ENCODE measurements at places on chromosomes 3 and 15. TPM values are rescaled to one million over a fixed set of nuclear protein-coding genes. Genes with fewer than 3 reads are reported as not detected.

GRCh38 chr3:193997228-193998122 is 138.5 kb upstream of the HES1 start:
- DNase-seq = no peak

DNA sequence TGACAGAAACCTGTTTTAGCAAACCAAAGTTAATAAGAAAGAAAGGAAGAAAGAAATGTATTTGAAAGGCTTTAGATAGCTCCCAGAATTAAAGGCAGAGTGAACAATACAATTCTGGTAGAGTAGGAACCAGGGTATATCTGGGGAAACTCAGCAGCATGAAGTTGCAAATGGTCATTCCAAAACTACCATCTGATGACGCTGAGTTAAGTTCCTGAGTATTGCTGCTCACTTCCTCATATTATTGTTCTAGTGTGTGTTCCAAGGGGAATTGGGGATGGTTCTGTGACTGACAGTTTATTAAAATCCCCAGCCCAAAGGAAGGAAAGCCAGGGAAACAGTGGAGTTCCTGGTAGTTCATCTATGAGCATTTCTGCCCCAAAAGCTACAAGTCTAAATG is 88.3 kb upstream of the FRMD4B start:
- DNase-seq = no peak

GRCh38 chr15:26893351-26894065 is 26.6 kb downstream of the GABRA5 start:
- no peak for DNase-seq

OCA2 gene
- 0.59 TPM for total RNA-seq

KCTD6 gene
- total RNA-seq = 15.4 TPM

- no peak for DNase-seq
These were observed 767 bp downstream of the AP3S2 start for GRCh38 chr15:89893027-89893426.

GCSAM gene
- total RNA-seq = 0.66 TPM

LCTL gene
- total RNA-seq = not detected

GRCh38 chr3:64836097-64836496 is 148.3 kb upstream of the ADAMTS9 start:
- no peak for DNase-seq

C3orf62 gene
- 4.2 TPM for total RNA-seq

- no peak for DNase-seq
These were observed 83.2 kb upstream of the WNT5A start for GRCh38 chr3:55570271-55570711.

DNA sequence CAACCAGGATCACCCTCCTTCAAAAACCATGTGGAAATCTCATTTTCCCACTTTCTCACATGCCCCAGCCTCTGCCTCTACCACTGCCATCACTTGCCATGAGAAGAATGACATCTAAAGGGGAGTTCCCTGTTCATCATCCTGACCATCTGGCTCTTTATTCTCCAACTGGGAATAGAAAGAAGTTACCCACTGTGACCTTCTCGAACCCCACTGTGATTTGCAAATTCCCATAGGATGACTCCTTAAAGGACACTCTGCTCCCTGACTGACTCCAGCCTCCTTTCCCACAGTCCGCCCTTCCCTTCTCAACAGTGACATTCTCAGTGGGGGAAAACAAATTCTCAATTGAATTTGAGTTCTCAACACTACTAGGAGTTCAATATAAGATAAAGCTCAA is 440.5 kb downstream of the NR2F2 start:
- no peak for DNase-seq

RSRC1 gene
- 101 TPM for total RNA-seq

- no peak for DNase-seq
These were observed 113.9 kb downstream of the DGKG start for GRCh38 chr3:186247821-186248814.

GRCh38 chr3:86950717-86951116 is 40.2 kb downstream of the VGLL3 start:
- DNase-seq = no peak

GPR156 gene
- 0.88 TPM for total RNA-seq

DNA sequence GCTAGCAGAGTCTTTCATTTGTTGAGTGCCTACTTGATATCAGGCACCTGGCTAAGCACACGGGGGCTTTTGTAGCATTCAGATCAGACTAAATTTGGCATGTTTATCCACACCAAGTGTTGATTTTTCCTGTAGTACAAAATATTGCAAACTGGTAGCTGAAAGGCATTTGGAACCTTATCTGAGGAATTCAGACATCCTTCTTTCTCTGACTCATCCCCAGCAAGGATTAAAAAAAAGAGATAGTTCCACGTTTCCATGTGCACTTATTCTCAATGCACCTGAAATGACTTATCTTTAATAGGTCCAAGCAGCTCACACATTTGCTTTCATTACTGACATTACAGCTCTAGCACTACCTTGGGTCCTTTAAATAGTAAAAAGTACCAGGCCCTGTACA is 786.0 kb upstream of the GRM7 start:
- no peak for DNase-seq

DNA sequence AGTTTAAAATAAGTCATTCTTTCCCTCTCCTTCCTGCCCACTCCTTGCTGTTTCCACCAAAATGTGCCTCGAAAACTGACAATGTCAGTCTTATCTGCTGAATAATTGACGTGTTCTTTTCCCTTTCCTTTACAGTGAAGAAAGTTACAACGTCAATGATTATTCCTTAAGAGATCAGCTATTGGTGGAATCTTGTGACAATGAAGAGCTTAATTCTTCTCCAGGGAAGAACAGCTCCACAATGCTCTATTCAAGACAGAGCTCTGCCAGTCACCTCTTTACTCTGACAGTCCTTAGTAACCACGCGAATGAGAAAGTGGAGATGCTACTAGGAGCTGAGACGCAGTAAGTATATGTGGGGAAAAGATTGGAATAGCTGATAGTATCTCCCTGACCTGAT is 84.1 kb downstream of the DHX36 start:
- no peak for DNase-seq

DNA sequence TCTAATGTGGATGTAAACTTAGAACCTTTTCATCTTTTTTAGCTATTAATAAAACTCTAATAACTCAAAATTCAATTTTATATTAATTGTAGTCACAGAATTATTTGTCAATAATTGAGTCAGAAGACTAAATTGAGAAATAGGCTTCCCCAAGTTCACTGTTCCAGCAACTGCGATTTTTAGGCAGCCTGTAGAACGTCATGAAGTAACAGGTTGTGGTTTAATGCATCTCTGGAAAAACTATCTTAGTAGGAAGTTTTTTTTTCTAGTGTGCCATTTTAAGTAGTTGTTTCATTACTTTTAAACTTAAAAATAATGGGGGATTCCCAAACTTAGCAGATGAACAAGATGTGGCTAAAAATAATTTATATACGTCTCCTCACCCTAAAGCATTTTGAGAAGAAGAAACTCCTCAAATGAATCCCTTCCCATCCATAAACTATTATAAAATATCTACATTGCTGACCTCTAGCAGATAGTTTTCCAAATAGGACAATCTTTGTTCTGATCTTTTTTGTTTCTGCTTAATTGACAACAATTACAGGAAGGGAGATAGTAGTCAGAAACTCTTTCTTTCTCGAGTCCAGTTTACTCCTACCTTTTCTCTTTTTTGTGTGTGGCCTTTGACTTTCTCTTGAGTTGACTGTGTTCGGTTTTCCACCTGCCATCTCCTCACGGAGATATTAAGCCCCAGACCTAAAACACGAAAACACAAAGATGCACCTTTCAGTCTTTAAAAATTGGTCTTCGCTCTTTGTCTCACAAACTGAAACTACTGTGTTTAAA is 43.1 kb downstream of the LRCH3 start:
- no peak for DNase-seq

C3orf22 gene
- not detected for total RNA-seq

GRCh38 chr3:35659768-35660167 is 20.4 kb downstream of the ARPP21 start:
- no peak for DNase-seq

DNA sequence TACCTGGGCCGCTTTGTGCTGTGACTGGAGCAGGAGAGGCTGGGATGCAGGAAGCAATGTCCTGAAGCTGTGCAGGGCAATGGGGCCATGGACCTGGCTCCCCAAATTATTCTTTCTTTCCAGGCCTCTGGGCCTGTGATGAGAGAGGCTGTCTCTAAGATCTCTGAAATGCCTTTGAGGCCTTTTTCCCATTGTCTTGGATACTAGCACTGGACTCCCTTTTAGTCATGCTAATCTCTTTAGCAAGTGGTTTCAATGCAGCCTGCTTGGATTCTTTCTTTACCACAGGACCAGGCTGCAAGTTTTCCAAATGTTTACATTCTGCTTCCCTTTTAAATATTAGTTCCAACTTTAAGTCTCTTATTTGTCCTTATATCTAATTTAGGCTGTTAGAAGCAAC is 64.8 kb upstream of the SGO1 start:
- DNase-seq = no peak

GRCh38 chr15:56184516-56184915 is 59.2 kb downstream of the RFX7 start:
- DNase-seq = no peak

- DNase-seq = peak; percentile 69
These were observed 26.2 kb downstream of the MAP4 start for GRCh38 chr3:47989981-47990440.

GADL1 gene
- total RNA-seq = not detected

GRCh38 chr3:16667633-16668032 is 62.4 kb upstream of the DAZL start:
- no peak for DNase-seq

DNA sequence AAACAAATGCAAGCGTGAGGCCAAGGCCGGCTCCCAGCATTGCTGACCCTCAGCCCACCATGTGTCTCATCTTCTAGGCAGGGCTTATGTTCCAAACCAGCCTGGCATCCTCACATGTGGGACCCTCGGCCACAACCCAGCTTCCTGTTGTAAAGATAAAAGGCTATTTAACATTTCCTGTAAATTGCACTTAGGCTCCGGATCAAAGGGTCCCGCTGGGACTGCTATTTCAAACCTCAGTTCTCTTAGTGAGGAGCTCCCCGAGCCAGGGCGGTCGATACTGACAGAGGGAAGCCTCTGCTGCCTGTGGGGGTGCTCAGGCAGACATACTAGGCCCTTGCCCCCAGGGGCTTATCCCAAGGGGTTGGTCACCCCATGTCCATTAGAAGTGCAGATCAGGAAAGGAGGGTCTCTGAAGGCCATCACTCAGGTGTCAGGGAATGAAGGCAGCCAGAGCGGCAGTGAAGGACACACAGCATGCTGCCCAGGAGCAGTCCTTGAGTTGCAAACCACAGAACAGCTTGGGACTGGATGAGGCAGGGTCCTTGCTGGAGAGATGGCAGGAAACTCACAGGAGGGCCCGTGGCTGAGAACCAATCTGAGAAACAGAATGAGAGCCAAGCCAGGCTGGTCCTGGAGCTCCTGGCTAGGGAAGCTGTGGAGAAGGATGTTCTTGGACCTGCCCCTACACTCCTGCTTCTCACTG is 239.9 kb downstream of the TLE3 start:
- DNase-seq = no peak
